ENCODE measurements at places on chromosomes 11 and 22.

GRCh38 chr11:108726077-108726800 is 61.4 kb downstream of the DDX10 start:
- no peak for DNase-seq

DNA sequence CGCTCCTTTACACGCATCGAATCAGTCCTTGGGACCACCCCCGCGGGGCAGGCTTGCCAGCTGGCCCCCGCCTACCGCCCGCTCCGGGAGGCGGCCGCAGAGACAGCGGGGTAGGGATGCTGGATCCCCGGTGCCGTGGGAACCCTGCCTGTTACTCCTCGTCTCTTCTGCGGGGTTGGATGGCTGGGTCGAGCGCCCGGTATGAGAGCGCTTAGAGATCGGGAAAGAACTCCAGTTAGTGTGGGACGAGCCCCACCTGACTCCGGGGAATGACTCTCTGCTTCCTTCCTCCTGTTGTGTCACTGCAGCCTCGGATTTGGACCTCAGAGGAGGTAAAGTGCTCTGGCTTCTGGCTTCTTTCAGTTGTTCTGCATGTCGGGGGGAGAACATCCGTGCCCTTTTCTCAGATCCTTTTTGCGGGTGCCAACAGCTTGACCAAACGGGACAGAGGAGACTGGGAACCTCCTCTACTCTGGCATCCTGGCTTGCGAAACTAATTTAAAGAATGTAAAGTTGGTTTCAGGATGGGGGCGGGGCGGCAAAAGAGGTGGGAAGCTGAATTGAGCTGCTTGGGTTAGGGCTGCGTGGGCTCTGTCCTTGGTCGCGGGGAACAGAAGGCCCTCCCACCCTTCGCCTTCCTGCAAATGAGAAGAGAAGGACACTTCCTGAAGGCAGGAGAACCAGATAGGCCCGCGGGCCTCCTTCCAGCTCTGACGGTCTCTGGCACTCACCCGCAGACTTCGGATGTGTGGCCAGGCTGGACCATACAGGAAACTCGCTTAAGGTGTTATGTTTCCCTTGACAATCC is 938 bp downstream of the LAYN start:
- DNase-seq: no peak

DNA sequence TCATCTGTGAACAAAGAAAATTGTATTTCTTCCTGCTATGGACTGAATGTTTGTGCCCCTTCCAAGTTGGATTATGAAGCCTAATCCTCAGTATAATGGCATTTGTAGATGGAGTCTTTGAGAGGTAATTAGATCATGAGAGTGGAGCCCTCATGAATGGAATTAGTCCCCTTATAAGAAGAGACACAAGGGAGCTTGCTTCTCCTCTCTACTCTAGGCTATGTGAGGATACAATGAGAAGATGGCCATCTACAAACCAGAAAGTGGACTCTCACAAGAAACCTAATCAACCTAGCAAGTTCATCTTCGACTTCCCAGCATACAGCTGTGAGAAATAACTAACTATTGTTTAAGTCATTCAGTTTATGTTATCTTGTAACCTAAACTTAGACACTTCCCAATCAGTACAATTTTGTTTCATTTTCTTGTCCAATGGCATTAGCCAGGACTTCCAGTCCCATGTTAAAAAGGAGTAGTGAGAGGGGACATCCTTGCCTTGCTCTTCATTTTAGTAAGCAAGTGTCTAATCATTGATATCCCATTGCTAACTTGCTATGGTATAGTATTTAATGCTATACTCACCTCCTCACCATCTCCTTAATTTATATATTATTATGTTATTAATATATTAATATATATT is 45.7 kb downstream of the PDGFD start:
- no peak for DNase-seq

GRCh38 chr22:25702571-25703167 is 39.3 kb upstream of the MYO18B start:
- DNase-seq: no peak

DNA sequence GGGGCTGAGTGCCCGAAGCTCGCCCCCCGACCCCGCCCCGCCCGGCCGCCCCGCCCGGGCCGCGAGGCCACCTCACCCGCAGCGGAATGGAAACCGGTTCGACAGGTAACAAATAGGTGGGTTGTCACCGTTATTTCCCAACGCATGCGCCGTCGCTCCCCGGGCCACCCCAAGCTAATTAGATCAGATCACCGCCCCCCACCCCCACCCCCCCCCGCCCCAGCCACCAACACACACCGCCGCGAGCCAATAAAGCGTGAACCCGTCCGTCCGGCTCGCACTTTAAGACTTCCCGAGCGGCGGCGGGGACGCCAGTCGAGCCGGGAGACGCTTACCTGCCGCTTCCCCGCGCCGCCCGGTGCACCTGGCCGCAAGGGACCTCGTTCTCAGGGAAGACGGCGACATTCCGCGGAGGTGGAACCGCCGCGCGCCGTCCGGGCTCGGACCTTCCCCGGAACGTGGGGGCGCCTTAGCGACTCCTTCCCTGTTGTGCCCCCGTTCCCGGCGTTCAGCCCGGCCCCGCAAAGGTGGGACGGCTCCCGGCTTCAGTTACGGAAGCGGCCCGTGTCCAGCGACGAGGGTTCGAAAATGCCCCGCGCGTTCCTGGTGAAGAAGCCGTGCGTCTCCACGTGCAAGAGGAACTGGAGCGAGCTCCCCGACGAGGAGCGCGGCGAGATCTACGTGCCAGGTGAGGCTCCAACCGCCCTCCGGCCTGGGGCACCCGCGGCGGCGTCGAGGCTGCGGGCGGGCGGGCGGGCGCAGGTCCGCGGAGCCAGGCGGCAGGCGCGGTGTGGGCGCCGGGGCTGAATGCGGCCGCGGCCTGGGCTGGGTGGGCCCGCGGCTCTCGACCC is at the start of gene OVOL1:
Gene OVOL1 (plus strand): TSS at position 278 of the 851 bp plus-strand sequence. CDS start 311 bp downstream, at position 589.
- no peak for DNase-seq

DNA sequence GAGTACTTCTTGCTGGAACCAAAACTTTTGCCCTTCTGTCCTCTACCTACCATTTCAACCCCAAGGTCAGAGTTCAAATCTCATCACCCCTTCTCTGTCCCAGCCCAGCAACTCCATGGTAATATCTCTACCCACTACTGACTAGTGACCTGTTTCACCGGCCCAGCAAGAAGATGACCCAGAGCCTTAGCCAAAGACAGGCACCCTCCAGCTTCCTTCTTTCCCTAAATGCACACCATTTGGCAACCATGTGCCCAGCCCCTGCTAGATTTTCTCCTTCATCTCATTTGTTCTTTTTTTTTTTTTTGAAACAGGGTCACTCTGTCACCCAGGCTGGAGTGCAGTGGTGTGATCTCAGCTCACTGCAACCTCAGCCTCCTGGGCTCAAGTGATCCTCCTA is 14.9 kb downstream of the ARAP1 start:
- no peak for DNase-seq

DNA sequence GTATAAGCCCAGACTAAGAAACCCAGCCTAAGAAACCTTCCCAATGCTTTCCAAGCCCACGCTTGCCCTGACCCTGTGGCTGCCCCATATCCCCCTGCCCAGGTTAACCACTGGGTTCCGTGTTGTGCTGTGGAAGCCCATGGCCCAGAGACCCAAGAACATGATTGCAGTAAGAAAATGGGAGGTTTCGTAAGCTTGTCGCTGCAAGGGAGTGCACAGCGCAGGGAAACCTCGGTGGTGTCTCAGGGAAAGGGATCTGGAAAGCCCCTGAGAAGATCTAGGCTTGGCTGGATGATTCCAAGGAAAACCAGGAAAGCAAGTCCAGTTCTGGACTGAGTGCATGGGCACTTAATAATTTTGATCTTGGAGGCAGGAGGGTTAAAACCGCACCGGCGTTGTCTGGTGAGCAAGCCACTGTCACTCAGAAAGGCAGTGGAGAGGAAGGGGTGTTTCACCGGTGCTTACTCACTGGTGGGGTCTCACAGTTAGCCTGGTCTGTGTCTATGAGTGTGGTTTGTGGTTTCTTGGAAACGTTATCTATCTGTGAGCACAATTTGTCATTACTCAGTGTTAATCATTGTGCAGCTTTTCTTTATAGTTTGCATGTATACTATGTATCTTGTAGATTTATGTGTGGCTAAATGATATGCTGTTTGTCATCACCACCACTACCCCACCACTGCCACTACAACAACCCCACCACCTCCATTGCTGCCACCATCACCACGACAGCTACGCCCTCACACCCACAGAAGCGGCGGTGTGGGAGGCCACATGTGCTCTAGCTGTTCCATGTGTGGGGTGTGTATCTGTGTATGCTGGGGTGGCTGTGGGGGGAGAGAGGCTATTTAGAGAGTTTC is 53.3 kb upstream of the PRDM11 start:
- no peak for DNase-seq

- DNase-seq: no peak
Observed at GRCh38 chr11:4626207-4627099, 10.8 kb upstream of the OR51D1 start.

GRCh38 chr22:26162926-26163325 is 6.3 kb upstream of the SEZ6L start:
- DNase-seq: no peak

- DNase-seq: no peak
Observed at GRCh38 chr11:100925935-100926334, 203.7 kb downstream of the PGR start.

DNA sequence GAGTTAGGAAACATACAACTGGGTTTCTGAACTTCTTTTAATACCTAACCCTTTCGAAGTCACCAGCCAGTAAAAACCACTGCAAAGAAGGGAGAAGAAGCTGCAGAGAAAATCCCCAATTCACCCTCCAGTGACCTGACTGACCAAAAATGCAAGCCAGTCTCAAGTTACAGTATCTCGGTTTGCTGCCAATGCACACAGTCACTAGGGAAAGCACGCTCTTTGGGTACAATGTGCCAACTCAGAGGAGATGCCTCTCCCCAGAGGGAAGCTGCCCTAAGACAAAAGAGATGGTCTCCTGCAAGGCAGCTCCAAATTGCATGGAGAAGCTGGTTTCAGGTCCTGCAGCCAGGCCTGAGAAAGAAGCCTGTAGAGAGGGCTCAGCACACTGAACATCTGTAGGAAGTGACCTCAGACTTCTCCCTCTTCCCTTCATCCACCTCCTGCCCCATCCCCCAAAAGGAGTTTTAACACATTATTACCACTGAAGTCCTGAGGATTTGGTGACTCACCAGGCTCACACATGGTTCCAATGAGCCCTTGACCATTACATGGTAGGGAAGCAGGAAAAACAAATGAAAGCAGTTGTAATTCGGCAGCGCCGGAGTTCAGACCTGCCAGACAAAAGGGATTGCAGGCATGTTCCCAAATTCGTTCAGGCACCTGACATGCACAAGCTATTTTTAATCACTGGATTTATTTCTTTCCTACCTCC is 90.1 kb downstream of the ETS1 start:
- DNase-seq: no peak

DNA sequence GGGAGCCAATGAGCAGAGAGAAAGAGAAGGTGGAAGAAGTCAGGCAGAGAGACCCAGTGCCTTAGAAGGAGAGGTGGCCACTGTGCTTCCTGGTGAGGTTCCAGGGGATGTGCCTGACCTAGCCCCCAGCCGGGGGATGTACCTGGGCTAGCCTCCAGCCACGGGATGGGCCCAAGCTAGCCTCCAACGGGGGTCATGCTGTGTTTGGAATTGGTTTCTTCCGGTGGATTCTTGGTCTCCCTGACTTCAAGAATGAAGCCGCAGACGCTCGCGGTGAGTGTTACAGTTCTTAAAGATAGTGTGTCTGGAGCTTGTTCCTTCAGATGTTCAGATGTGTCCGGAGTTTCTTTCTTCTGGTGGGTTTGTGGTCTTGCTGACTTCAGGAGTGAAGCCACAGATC is 6.9 kb upstream of the SMIM38 start:
- no peak for DNase-seq

GRCh38 chr11:111571829-111572501 is 30.3 kb upstream of the SIK2 start:
- no peak for DNase-seq

DNA sequence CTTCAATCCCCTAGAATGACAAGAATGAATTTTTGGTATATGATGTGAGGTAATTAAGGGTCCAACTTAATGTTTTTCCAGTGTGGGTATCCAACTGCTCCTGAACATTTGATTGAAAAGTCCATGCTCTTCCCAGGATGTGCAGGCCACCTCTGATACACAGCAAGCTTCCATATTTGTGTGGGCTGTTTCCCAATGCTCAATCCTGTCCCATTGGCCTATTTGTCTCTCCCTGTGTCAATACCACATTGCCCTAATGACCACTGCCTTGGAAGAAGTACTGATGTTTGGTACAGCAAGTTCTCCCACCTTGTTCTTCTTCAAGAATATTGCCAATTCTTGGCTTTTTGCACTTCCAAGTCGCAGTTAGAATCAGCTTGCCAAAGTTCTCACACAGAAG is 42.9 kb downstream of the KCNQ1OT1 start:
- no peak for DNase-seq

- no peak for DNase-seq
Observed at GRCh38 chr11:30364139-30364836, 41.4 kb downstream of the ARL14EP start.

GRCh38 chr22:21917181-21917958 is 35.3 kb downstream of the PPM1F start:
- DNase-seq: no peak

DNA sequence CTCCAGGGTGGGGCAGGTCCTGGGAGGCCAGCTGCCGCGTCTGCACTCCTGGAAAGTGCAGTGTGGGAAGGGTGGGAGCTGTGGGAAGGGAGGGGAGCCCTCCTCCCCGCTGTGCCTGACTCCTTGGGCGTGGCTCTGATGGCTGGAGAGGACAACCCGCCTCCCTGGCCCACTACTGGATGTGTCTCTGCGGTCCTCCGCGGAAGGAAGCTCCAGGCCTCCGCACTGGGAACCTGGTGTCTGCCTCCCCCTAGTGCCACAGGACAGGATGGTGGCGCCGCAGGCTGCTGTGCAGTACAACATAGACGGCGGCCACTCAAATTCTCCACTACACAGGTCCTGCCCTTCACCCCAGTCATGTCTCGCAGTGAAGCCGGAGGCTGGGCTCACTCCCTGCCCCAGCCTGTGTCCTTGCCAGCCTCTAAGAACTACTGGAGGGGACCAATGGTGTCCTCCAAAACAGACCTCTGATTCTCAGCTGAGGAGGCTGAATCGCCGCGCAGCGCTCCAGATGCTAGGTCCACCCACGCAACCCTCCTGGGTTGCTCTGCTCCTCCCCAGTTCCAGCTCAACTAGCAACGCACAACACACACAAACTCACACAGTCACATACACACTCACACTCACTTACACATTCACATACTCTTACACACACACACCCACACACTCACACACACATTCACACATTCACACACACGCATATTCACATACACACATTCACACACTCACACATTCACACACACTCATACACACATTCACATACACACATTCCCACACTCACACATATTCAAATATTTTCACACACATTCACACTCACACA is 12.4 kb upstream of the DSCAML1 start:
- DNase-seq: no peak

DNA sequence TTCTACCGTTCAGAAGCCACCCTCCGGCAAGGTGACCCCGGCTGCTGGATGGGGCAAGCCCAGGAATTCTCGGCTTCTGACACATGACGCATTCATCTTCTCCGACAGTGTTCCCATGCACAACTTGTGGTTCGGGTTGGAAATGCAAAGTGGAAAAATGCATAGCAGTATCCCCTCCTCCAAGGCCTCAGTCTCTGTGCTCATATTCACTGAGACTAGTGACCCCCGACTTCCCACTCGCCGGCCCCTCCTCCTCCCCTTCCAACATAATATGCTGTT is 70.0 kb upstream of the NTM start:
- DNase-seq: no peak

- no peak for DNase-seq
Observed at GRCh38 chr11:83521647-83522596, 235.8 kb upstream of the CCDC90B start.

- no peak for DNase-seq
Observed at GRCh38 chr11:123718063-123718462, 23.4 kb downstream of the ZNF202 start.

- peak; percentile 67 for DNase-seq
Observed at GRCh38 chr11:65112546-65113360, 1.1 kb downstream of the TM7SF2 start.

All from activated T-helper 9 cell treated with anti-CD3 and anti-CD28 coated beads, Interleukin-2, amount 50 U/mL, for 16 hours (primary cell).